ENCODE measurements at places on chromosomes 3 and 15. TPM values are rescaled to one million over a fixed set of nuclear protein-coding genes. Genes with fewer than 3 reads are reported as not detected.

GRCh38 chr3:196356556-196356955 lies 18.4 kb upstream of the TM4SF19 start:
- H3K4me1 ChIP-seq, result no peaks in the 10 kb centered on the region
- DNase-seq, result no peak
- H3K27me3 ChIP-seq, result no peaks in the 10 kb centered on the region
- H3K36me3 ChIP-seq, result peaks cover 97% of the 10 kb centered on the region
- no peak overlapping the region for H3K4me3 ChIP-seq

- H3K4me1 ChIP-seq, result no peaks in the 10 kb centered on the region
- H3K27ac ChIP-seq, result no peak overlapping the region
- no peak for DNase-seq
- H3K4me3 ChIP-seq, result no peak overlapping the region
Observed at GRCh38 chr15:25059698-25060471, 105.1 kb downstream of the SNRPN start.

- DNase-seq, result no peak
- H3K4me1 ChIP-seq, result no peaks in the 10 kb centered on the region
- peaks cover 45% of the 10 kb centered on the region for H3K36me3 ChIP-seq
- no peaks in the 10 kb centered on the region for H3K27me3 ChIP-seq
- H3K27ac ChIP-seq, result no peak overlapping the region
- no peak overlapping the region for H3K4me3 ChIP-seq
Observed at GRCh38 chr3:130709671-130710070, 37.0 kb downstream of the PIK3R4 start.

- H3K27me3 ChIP-seq, result no peaks in the 10 kb centered on the region
- no peaks in the 10 kb centered on the region for H3K36me3 ChIP-seq
Observed at GRCh38 chr15:92197746-92198145, 195.9 kb upstream of the ST8SIA2 start.

DNA sequence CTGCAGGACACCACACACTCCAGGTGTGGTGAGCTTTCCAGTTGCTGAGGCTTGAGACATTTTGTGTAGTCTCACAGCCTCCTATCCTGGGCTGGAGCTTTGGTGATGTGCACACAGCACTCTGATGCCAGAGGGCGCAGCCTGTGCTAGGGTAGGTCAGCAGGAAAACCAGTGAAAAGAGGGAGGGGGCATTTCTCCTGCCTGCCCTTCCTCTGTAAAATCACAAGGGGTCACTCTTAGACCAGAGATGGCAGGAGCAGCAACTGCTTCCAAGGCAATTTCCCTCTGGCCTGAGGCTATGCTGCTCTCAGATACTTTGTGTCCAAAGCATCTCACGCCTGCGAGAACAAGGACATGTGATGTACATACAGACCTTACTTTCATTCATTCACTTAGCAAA lies 16.5 kb upstream of the MUSTN1 start:
- no peak overlapping the region for H3K27ac ChIP-seq
- H3K4me1 ChIP-seq, result peaks cover under 1% of the 10 kb centered on the region
- H3K27me3 ChIP-seq, result no peaks in the 10 kb centered on the region
- no peak for DNase-seq
- no peak overlapping the region for H3K4me3 ChIP-seq
- peaks cover 36% of the 10 kb centered on the region for H3K36me3 ChIP-seq

GRCh38 chr3:72240531-72240930 lies 455.6 kb upstream of the PROK2 start:
- H3K27ac ChIP-seq, result no peak overlapping the region
- DNase-seq, result no peak
- H3K4me1 ChIP-seq, result peaks cover 14% of the 10 kb centered on the region
- H3K36me3 ChIP-seq, result no peaks in the 10 kb centered on the region

DNA sequence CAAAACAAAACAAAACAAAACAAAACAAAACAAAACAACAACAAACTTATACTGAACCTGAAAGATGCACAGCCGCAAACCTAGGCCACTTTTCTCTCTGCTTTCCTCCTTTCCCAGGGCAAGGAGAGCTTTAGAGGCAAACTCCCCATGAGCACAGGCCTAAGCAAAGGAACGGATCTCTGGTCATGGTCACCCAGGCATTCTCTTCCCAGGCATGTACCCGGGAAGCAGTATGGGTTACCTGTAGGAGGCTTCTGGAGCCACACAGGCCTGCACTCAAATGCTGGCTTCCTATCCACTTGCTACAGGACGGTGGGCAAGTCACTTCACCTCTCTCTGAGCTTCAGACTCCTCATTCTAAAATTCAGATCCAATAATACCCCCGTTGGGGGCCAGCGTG lies 171.8 kb downstream of the SMAD6 start:
- no peaks in the 10 kb centered on the region for H3K4me1 ChIP-seq
- H3K27me3 ChIP-seq, result no peaks in the 10 kb centered on the region
- no peak for DNase-seq
- no peak overlapping the region for H3K4me3 ChIP-seq

DNA sequence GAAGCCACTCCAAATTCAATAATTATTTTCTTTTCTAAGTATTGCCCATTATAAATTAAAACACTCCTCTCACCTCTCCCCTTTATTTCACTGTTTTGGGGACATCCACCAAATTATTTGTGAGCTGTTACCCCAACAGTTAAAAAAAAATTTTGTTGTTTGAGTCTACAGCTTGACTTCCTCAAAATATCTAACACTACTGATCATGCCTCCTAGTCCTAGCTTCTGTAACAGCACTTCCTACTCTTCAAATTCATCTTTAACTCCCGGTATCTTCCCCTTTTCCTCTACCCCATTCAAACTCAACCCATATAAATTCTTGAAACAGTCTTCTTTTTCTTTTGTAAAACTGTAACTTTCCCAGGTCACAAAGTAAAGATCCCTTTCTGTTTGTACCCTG lies 15.9 kb downstream of the PARL start:
- H3K36me3 ChIP-seq, result peaks cover 46% of the 10 kb centered on the region
- no peaks in the 10 kb centered on the region for H3K27me3 ChIP-seq
- peaks cover 14% of the 10 kb centered on the region for H3K4me1 ChIP-seq

GRCh38 chr15:70437882-70438451 lies 325.4 kb downstream of the UACA start:
- H3K36me3 ChIP-seq, result no peaks in the 10 kb centered on the region
- no peak overlapping the region for H3K27ac ChIP-seq
- H3K4me1 ChIP-seq, result peaks cover 19% of the 10 kb centered on the region
- no peak overlapping the region for H3K4me3 ChIP-seq

DNA sequence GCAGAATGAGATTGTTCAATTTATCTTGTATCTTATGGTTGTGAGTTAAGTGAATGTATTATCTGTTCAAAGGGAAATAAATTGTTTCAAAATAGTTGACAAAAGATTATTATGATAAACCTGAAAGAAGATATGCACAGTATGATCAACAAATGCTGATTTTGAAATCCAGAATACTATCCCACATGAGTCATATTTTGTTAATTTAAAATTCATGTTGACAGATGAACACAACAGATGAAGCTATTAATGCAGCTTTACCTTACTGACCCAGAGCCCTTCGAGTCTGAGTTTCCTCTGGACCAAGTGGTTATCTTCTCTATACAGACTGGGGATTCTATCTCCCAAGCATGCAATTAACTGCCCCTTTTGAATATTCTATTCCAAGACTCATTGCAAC lies 482.8 kb downstream of the FGF12 start:
- no peak overlapping the region for H3K27ac ChIP-seq
- no peaks in the 10 kb centered on the region for H3K27me3 ChIP-seq
- H3K36me3 ChIP-seq, result no peaks in the 10 kb centered on the region
- no peak for DNase-seq
- no peaks in the 10 kb centered on the region for H3K4me1 ChIP-seq

DNA sequence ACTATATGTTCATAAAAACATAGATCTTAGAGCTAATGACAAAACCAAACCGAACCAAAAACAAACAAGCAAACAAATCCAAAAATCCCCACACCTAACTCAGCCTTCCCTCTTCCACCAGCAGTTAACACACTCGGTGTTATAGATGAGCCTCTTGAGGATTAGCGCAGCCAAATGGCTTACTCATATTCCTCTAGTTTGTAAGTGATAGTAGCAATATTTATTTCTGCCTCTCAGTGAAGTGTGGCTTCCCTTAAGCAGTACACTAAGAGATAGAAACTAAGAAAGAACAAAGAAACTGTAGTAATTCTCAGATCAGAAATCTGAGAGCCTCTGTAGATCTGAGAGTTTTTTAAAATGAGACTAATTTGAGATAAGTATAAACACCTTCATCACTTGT lies 2.4 kb upstream of the NCEH1 start:
- no peak overlapping the region for H3K4me3 ChIP-seq
- DNase-seq, result no peak
- H3K27me3 ChIP-seq, result no peaks in the 10 kb centered on the region
- no peak overlapping the region for H3K27ac ChIP-seq
- H3K4me1 ChIP-seq, result peaks cover 26% of the 10 kb centered on the region

- no peak overlapping the region for H3K27ac ChIP-seq
- no peaks in the 10 kb centered on the region for H3K27me3 ChIP-seq
- H3K36me3 ChIP-seq, result no peaks in the 10 kb centered on the region
- no peak overlapping the region for H3K4me3 ChIP-seq
Observed at GRCh38 chr15:77554306-77555080, 78.2 kb downstream of the LINGO1 start.

- H3K36me3 ChIP-seq, result peaks cover 7% of the 10 kb centered on the region
- H3K4me3 ChIP-seq, result no peak overlapping the region
- peak overlapping the region; percentile 22 for H3K27ac ChIP-seq
- peak; percentile 80 for DNase-seq
Observed at GRCh38 chr15:33021806-33022389, 172.6 kb downstream of the FMN1 start.

DNA sequence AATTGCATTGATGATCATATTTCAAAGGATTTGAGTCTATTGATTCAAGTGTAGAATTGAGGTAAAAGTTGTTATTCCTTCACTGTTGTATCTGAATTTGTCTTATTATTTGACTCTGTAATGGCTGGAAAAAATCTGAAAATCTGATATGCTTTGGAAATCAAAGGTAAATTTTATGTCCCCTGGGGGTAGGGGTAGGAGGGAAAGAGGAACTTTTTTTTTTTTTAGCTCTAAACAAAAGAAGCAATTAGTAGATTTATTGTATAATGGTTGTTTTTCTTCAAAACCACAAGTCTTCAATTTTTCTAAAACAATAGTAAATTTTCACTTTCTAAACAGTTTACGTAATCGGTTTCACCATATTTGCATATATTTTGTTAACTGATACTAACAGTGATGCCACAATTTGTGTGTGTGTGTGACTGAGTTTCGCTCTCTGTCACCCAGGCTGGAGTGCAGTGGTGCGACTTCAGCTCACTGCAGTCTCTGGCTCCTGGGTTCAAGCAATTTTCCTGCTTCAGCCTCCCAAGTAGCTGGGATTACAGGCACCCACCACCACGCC lies 91.7 kb upstream of the GOLGA6L4 start:
- no peaks in the 10 kb centered on the region for H3K36me3 ChIP-seq
- H3K4me3 ChIP-seq, result no peak overlapping the region
- H3K27me3 ChIP-seq, result no peaks in the 10 kb centered on the region
- no peak for DNase-seq
- H3K4me1 ChIP-seq, result peaks cover 3% of the 10 kb centered on the region

- DNase-seq, result no peak
- no peaks in the 10 kb centered on the region for H3K4me1 ChIP-seq
- no peaks in the 10 kb centered on the region for H3K36me3 ChIP-seq
Observed at GRCh38 chr15:34600923-34601322, 17.5 kb upstream of the GOLGA8B start.

GRCh38 chr3:141373232-141373631 lies 4.9 kb downstream of the ZBTB38 start:
- no peak overlapping the region for H3K4me3 ChIP-seq
- no peak for DNase-seq
- peaks cover 19% of the 10 kb centered on the region for H3K4me1 ChIP-seq

- no peak overlapping the region for H3K27ac ChIP-seq
- no peaks in the 10 kb centered on the region for H3K36me3 ChIP-seq
- no peak overlapping the region for H3K4me3 ChIP-seq
- H3K4me1 ChIP-seq, result peaks cover 17% of the 10 kb centered on the region
Observed at GRCh38 chr15:34025252-34025651, 13.8 kb downstream of the AVEN start.

GRCh38 chr3:49653621-49654020 lies 20.5 kb upstream of the APEH start:
- no peaks in the 10 kb centered on the region for H3K36me3 ChIP-seq
- no peaks in the 10 kb centered on the region for H3K4me1 ChIP-seq
- no peak overlapping the region for H3K4me3 ChIP-seq
- H3K27ac ChIP-seq, result no peak overlapping the region

DNA sequence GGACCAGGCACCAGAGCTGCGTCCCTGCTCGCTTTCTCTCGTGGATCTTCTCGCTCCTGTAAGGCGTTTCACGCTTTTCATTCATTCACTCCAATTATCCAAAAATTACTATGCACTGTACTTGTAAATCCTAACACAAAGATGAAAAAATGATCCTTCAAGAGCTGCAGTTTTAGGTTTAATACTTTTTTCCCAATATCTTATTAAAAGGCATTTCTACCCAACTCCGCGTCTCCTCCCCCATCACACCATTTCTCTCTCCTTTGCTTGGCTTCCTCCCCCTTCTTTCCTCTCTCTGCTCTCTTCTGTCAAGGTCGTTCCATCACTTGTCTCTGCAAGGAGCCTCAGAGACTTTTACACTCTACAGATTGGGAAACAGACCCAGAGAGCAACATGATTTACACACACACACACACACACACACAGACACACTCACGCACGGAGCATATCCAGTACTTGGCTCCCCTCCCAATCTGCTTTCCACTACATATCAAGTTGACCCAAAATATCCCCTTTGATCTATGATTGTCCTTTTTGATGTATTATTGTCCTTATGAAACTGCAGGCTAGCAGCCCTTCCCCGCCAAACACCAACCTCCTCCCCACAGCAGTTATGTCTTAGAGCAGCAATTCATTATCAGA lies 479 bp upstream of the CLDN1 start:
- H3K4me3 ChIP-seq, result peak overlapping the region; percentile 65
- no peaks in the 10 kb centered on the region for H3K27me3 ChIP-seq
- peak overlapping the region; percentile 45 for H3K27ac ChIP-seq

- H3K4me3 ChIP-seq, result peak overlapping the region; percentile 2
- H3K4me1 ChIP-seq, result peaks cover 19% of the 10 kb centered on the region
- peak; percentile 36 for DNase-seq
- no peak overlapping the region for H3K27ac ChIP-seq
Observed at GRCh38 chr15:88908697-88909621, 4.2 kb downstream of the MFGE8 start.

DNA sequence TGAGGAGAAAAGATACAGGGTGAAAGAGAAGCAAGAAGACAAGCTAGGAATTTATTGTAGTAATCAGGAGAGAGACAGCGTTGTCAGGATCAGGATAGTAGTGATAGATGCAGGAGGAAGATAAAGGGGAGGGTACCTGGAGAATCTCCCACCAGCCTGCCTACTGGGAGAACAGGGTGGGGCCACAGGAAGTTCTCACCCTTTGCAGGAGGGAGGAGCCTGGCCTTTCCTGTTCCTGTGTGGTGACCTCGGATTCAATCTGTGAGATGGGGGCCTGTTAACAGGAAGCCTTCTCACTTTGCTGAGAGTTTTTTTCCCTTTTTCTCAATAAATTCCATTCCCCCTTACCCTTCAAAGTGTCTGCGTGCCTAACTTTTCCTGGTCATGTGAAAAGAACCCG lies 37.6 kb downstream of the GMPS start:
- H3K4me3 ChIP-seq, result no peak overlapping the region
- DNase-seq, result no peak

GRCh38 chr15:67700023-67700422 lies 125.3 kb upstream of the SKOR1 start:
- H3K4me1 ChIP-seq, result no peaks in the 10 kb centered on the region
- no peak for DNase-seq
- H3K27ac ChIP-seq, result no peak overlapping the region

The STRA6 gene
- total RNA-seq, result not detected

The DUOXA2 gene
- total RNA-seq, result 21.7 TPM

The SLC9A9 gene
- 20.4 TPM for total RNA-seq

The C15orf39 gene
- total RNA-seq, result 21.4 TPM

The SCAMP5 gene
- total RNA-seq, result 24.6 TPM

The BNC1 gene
- total RNA-seq, result not detected

The OR4M2 gene
- total RNA-seq, result not detected

The FOXB1 gene
- not detected for total RNA-seq

The FAN1 gene
- total RNA-seq, result 17.1 TPM

Data from stomach (tissue), 19 donors.